ENCODE measurements at places on chromosomes 16 and 17.
A peak's percentile ranks its signal among the peaks of the same experiment; 100 is the strongest.

DNA sequence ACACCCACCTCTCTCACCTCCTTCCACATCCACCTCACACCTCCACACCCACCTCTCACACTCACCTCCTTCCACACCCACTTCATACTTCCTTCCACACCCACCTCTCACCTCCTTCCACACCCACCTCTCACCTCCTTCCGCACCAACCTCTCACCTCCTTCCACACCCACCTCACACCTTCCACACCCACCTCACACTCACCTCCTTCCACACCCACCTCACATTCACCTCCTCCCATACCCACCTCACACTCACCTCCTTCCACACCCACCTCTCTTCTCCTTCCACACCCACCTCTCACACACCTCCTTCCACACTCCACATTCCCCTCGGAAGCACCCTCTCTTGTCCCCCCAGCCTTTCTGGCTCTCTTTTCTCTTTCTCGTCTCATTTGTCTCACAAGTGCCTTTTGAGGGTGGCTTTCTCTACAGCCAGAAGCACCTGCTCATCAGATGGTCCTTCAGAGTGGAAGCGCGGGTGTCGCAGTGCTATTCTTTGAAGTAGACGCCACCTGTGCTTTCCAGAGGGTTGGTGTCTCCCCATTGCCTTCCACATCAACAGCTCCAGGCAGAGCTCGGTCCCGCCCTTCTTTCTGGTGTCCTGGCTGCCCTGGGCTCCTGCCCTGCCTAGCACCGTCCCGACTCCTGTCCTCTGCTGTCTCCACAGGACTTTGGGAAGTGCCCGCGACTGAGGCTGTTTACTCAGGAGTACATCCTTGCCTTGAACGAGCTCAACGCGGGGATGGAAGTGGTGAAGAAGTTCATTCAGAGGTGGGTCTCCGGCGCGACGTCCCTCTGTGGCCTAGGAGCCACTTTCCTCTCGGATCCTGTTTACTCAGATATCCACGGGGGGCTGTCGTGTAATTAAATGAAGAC lies 109.4 kb upstream of the PLCG2 start:
- no peak for DNase-seq

GRCh38 chr17:55722742-55723487 lies at the start of gene TMEM100:
Gene TMEM100, minus strand, starts transcription at chr17:55722864. Its CDS starts 1,794 bp downstream, at chr17:55721070.
- no peak for DNase-seq

DNA sequence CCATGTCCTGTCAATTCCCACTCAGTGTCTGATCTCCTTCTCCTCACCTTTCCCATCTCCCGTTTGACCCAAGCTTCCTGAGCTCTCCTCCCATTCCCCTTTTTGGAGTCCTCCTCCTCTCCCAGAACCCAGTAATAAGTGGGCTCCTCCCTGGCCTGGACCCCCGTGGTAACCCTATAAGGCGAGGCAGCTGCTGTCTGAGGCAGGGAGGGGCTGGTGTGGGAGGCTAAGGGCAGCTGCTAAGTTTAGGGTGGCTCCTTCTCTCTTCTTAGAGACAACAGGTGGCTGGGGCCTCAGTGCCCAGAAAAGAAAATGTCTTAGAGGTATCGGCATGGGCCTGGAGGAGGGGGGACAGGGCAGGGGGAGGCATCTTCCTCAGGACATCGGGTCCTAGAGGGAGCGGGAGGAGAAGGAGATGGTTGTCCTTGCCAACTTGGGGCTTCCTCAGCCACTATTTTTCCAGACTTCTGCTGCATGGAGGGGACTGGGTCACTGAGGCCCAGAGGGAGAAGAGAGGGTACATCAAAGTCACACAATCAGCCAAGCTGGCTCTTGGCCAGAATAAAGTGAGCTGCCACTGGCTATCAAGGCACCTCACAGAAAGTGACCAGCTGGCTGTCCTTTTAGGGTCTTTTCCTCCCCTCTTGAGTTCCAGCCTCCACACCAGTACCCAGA lies 1.9 kb upstream of the TBC1D10B start:
- DNase-seq: no peak

- no peak for DNase-seq
Measured at GRCh38 chr16:50599494-50599893, 51.3 kb downstream of the NKD1 start.

DNA sequence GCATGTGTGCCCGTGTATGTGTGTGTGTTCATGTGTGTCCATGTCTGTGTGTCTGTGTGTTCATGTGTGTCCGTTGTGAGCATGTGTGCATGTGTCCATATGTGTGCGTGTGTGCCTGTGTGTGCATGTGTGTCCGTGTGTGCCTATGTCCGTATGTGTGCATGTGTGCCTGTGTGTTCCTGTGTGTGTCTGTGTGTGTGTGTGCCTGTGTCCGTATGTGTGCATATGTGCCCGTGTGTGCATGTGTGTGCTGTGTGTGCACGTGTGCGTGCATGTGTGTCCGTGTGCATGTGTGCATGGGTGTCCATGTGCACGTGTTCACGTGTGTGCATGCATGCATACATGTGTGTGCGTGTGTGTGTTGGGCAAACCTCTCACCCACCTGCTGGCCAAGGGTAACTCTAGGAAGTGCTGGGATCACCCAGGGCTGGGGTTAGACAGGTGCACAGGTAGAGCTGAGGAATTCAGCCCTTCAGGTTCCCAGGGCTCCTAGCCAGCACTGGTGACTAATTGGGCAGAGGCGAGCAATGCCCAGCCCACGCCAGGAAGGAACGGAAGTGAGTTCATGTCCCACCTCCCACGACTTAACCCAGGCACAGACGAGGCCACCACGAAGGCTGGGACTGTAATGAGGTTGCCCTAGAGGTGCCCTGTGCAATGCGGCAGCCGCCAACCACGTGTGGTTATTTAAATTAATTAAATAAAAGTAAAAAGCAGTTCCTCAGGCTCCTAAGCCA lies 8.2 kb upstream of the CSNK1D start:
- DNase-seq: no peak

GRCh38 chr17:45311760-45312476 lies 4.9 kb downstream of the MAP3K14 start:
- DNase-seq: peak; percentile 61

- DNase-seq: no peak
Measured at GRCh38 chr17:74605361-74605760, 13.3 kb upstream of the CD300LD start.
